ENCODE measurements at places on chromosomes 7 and 10.

DNA sequence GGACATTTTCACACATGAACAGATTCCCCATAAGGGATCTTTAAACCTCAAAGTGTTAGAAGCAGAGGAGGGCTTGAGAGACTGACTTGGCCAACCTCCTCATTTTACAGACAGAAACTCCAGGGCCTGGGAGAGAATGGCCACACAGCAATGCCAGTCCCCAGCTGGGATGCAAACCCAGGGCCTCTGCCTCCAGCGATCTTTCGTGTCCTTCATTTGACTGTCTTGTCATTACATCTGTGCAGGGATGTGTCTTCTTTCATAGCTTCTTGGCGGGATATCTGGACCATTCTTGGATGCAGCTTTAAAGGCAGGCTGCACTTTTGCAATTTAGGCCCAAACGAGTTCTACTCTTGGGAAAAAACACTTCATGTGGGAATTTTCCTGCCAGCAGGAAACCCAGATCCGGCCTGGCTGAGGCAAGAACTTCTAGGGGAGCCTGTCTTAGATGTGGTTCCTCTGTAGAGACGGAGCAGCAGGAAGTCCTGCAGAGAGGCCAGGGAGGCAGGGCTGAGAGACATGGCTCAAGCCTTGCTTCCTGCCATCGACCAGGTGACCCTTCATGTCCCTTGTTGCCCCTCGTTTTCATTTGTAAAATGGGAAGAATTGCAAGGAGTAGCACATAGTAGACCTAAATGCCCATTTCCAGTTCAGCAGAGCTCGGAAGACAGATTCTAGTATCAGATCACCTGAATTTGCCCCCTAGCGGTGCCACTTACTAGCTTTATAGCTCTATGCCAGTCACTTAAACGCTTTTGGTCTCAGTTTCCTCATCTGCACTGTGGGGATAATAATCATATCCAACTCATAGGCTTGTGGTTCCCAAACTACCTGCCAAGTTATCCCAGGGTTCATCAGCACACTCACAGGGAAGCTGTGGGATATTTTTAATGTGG is 43.9 kb upstream of the SLC29A3 start:
- no peak for DNase-seq

DNA sequence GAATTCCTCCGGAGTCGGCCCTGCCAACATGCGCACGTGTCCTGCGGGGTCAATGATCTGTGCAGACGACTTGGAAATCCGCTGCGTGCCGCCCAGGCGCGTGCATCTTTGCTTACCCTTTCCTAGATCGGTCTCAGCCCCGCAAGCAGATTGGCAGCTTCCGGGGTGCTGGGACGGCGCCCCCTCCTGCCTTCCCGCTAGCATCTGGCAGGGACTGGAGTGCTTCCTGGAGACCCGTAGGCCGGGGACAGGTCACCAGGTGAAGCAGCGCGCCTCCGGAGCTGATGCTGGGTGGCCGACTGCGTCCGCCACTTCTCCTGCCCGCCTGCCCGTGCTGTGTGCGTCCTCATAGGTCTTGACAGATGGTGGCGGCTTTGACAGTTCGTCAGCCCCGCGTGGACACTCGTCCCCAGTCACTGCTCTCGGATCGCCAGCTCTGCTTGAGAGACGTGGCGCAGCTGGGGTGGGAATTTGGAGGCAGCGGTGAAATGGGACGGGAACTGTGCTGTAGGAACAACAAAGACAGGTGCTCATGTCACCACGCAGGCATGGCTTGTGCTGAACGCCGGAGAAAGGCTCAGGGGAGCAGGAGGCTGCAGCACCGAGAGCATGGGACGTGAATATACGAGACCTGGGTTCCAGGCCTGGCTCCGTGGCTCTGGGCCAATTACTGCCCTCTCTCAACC is 21.9 kb upstream of the KCNK18 start:
- DNase-seq = no peak

DNA sequence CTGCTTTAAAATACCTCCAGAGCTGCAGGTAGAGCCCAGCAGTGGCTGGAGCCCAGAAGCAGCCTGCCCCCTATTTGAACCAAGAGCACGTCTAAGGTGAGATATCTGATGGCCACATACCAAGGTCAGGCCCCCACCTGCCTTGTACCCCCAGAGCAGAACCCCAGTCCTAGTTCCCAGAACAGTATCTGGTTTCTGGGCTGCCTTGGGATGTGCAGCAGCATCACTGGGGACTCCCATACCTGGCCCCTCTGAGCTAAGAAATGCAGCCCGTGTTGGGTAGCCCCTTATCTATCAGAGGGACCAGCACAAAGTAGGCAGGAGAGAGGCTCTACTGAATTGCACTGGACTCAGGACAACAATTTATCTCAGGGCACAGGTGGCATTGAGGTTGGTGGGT is 8.9 kb downstream of the SFTPD start:
- no peak for DNase-seq

DNA sequence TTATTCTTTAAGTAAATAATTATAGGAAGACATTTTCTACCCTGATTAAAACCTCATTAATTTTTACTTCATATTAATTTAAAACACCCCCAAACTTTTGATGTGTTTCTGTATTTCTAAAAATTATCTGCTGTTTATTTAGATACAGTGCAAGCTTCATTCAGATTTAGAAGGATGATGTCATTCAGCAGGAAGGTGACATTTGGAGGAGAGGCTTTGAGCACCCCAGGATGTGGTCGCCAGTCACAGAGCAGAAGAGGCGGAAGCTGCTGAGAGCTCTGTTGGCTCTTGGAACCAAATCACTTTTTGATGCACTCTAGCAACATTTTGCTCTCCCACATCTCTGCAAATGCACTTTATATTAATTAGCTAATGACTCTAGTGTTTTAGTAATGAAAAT is 233.9 kb upstream of the CACNA2D1 start:
- no peak for DNase-seq

- no peak for DNase-seq
Measured at GRCh38 chr7:93327006-93327633, 95.0 kb downstream of the VPS50 start.

GRCh38 chr10:42367532-42368230 is 270.7 kb downstream of the ZNF33B start:
- DNase-seq = peak; percentile 51

DNA sequence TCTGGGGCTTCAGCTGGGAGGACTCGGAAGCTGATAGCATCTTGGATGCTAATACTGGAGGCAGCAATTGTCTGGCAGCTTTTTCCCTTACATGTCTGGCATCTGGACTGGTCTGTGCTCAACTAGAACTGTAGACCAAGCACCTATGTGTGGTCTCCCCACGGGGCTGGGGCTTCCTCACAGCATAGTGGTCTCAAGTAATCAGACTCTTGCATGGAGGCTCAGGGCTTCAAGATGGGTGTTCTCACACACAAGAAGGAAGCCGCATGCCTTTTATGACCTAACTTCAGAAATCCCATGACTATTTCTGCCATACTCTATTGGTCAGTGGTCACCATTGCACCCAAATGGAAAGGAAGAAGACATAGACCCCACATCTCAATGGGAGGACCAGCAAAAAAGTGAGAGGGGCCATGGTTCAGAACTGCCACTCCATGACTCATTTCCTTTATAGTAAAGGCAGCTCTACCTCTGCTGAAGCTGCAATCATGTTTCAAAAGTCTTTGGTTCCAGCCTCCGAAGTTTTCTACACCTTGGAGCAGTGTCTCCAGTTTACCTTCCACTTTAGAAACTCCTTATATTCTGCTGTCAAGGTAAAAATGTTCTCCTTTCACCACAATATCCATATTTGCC is 14.7 kb downstream of the AOC1 start:
- no peak for DNase-seq

DNA sequence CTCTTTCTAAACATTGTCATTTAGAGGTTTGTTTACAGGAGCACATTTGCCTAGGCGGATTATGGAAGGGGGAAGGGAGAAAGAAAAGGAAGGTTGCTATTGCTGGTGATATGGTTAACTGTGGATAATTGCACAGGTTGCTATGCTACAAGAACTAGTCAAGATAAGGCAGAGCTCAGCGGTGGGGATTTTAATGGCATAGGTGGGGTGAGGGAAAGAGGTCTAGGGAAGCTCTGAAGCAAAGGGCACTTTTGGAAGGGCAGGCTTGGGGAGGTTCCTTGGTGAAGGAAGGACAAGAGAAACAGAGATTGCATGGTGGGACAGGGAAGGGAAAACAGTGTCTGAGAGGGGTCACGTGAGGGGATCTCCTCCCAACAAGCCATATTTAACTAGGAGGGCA is 19.5 kb downstream of the HYAL4 start:
- no peak for DNase-seq

DNA sequence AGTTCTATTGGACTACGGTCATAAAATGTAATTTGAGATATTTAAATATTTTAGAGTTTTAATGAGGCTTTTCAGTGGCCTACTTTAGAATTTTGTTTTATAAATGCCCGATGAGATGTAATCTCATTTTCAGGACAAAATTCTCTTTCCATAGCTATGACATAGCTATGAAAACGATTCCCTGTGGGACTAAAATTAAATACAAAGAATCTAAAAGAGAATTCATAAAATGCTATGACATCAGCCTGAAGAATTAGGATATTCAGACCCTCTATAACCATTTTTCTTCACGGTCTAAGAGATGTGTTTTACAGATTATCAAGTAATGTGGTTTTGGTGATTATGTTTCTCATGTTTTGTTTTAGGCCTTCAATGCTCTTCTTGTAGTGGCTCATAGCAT is 48.2 kb upstream of the ODAD2 start:
- DNase-seq = no peak

DNA sequence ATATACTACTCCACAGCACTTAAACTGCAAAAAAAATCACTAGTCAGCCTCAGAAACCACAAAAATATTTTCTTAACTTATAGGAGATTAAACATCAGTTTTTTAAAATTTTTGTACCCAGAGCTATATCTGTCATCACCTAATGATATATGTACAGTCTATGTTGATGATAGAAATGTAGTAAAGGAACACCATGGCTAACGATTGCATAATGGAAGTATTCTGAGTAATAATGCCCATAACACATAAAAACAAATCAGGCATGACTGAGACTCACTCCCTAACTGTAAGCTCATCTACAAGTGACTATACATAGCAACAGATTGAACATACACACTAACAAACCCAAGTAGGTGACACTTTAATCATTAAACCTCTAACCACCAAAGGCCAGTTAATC is 51.3 kb downstream of the TSPAN12 start:
- no peak for DNase-seq

DNA sequence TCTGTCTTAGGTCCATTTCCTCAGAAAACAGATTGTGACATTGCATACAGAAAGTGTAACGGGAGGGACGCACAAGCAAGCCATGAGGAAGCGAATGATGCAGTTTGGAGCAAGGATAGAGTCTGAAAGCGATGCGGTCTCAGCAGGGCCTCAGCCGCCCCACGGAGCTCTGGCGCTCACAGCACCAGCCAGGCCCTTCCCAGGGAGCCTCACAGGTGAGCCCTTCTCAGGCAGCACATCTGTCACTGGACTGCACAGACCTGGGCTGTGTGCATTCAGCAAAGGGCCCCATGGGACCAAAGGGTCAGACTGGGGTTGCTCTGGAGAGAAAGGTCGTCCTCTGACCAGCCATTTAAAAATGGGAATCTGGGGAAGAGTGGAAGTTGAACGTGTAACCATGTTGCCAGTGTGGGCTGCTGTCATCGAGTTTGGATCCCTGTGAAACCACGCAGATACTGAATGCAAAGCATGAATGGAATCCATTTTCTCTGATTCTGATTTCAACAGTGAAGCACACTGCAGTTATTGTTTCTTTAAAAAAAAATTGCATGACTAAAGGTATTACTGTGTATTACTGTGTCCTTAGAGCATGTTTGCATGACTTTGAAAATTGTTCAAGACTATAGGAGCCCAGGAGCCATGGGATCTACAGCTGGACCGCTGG is 350.0 kb upstream of the AKR1E2 start:
- DNase-seq = no peak

GRCh38 chr10:49661140-49661856 is 18.2 kb upstream of the C10orf53 start:
- DNase-seq = no peak

DNA sequence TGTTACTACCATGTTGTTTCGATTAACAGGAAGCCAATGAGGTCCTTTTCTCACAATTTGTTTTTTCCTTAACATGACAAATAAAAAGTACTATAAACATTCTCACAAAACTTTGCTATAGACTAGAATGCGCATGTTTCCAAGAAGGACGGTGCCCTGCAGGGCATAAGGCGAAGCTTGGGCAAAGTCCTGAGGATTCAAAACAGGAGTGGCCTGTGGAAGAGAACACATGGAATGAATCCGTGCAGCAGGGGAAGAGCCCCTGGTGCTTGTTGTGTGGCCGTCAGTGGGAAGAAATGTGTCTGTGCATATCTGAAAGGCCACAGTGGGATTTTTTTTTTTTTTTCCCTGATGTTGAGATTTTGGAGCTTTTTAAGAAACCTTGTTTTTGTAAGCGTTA is 67.6 kb downstream of the ITGA8 start:
- DNase-seq = no peak

DNA sequence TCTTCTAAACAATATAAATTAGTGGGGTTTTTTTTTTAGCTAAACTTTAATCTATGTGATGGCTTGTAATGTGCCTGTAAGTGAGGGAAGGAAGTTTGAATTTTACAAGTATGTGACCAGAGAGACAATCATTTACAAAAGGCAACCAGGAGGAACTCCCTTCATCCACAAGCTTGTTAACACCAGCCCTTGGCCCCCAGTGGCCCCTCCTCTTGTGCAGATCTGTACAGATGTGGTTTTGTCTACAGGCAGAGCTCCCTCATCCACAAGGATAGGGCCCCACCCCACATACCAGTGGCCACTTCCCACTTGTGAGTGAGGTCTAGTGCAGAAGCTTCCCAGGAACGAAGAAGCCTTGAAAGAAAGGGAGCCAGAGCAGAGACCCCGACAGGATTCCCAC is 234.1 kb upstream of the KMT2E start:
- DNase-seq = no peak

Data from anterior cingulate cortex (tissue), 58 donors.